ENCODE measurements at places on chromosomes 7 and 10. TPM values are rescaled to one million over a fixed set of nuclear protein-coding genes. Genes with fewer than 3 reads are reported as not detected.

GRCh38 chr7:42720991-42721796 lies 190.7 kb downstream of the C7orf25 start:
- DNase-seq: no peak

Gene SPDYE9
- not detected for total RNA-seq

- DNase-seq: no peak
Measured at GRCh38 chr7:2726316-2727018, 38.5 kb downstream of the AMZ1 start.

DNA sequence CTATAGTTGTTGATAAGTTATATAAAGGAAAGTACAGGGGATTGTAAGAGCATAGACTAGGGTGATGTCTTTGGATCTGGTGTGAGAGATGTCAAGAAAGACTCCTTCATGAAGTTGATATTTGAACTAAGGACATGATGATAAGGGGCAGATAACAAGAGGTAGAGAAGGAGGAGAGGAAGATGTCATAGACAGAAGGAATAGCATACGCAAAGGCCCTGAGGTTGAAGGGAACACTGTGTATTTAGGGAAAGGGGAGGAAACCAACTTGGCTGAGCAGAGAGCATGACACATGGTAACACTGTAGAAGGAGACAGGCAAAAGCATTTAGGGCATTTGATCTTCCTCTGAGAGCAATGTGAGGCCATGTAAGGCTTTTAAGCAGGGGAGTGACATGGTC lies 170.8 kb downstream of the CHN2 start:
- DNase-seq: no peak

Gene MMP21
- not detected for total RNA-seq
